NCI-H1092 (cell line): ENCODE measurements at places on chromosomes 5 and 9.

- no peak for DNase-seq
Measured at GRCh38 chr5:67617051-67617450, 420.5 kb upstream of the CD180 start.

GRCh38 chr9:18502546-18502945 is 28.6 kb downstream of the ADAMTSL1 start:
- DNase-seq = no peak

DNA sequence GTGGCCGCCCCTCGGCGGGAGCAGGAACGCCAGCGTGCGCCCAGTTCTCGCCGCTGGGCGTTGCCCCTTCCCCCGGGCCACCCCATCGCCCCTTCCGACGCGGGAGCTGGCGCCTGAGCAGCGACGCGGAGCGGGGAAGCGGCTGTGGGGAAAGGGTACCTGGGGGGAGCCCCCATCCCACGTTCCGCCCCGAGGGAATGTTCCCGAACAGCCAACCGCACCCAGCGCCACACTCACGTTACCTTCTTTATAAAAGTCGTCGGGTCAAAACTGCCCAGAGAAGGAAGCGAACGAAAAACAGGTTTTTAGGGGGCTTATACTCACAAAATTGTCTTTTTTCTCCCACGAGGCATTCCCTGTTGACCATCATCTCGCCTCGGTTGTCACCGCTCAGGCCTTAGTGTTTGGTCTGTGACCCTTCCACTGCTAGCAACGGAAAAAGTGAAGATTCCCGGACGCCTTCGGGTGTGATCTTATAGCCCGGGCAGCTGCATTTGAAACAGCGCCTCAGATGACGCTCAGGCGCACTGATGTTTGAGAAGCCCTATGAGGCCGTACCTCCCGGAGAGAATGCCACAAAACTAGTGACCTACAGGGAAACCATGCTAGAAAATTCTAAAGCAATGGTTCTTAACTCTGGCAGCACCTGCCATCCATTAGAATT is 475 bp upstream of the GOLM1 start:
- DNase-seq = no peak

DNA sequence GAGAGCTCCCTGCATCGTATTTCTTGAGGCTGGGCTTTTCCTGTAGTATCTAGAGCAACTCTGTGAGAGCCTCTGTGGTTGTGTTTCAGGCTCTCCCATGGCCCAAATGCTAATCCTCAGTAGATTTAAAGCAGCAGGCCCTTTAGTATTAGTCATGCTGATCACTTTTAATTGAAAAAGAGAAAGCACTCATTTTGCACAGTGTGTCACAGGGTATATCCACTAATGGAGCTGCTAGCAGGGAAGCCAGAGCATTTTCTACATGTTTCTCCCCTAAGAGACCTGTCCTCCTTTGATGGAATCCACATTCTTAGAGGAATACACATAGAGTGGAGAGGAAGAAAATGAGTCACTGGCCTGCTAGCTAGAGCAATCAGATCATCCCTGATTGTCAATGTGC is 348.5 kb downstream of the TMEM232 start:
- no peak for DNase-seq

- no peak for DNase-seq
Measured at GRCh38 chr5:32836176-32836575, 125.1 kb downstream of the NPR3 start.

GRCh38 chr5:137629646-137630045 is 106.2 kb downstream of the KLHL3 start:
- no peak for DNase-seq

DNA sequence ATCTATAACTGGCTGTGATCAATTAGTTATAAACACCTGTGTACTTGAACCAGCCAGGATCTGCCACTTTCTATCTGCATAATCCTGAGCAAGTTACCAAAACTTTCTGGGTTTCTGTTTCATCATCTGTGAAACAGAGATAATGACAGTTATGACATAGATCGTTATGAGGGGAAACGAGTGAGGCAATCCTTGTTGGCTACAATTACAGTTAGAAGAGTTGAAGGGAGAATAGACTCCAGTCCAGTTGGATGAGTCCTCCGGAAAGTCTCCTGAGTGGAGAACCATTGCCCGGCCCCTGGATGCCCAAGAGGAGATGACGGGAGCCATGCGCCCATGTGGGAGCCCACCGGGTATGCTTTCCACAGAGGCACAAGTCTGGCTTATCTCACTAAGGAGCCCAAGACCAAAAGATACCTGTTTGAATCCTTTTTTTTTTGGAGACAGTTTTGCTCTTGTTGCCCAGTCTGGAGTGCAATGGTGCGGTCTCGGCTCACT is 4.5 kb downstream of the PDE6A start:
- DNase-seq = no peak

DNA sequence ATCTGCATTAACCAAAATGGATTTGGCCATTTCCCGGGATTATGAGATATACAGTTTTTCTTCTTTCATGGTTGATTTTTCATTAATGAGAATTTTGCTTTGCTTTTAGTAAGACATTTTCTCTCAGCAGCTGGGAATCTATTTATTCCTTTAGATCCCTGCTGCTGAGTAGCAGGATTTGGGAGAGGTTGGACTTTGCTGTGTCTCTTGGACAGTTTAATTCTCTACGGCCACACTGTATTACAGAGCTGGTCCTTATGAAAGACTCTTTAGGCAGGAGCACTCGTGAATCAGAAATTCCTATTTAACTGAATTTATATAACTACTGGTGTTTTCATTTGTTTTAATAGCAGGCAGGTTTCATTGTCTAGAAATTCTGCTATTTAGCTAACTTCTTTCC is 1.6 kb downstream of the UNC13B start:
- DNase-seq = no peak

DNA sequence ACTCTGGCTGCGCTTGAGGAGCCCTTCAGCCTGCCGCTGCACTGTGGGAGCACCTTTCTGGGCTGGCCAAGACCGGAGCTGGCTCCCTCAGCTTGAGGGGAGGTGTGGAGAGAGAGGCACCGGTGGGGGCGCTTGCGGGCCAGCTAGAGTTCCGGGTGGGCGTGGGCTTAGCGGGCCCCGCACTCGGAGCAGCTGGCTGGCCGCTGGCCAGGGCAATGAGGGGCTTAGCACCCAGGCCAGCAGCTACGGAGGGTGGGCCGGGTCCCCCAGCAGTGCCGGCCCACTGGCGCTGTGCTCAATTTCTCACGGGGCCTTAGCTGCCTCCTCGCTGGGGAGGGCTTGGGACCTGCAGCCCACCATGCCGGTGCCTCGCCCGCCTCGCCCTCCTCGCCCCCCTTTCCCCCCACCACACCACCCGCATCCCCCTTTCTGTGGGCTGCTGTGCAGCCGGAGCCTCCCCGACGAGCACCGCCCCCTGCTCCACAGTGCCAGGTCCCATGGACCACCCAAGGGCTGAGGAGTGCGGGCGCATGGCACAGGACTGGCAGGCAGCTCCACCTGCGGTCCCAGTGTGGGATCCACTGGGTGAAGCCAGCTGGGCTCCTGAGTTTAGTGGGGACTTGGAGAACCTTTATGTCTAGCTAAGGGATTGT is 954.5 kb downstream of the DTWD2 start:
- DNase-seq = no peak

GRCh38 chr5:117947836-117948235 is 1040.5 kb downstream of the DTWD2 start:
- no peak for DNase-seq

GRCh38 chr9:3189113-3189861 is 336.5 kb downstream of the RFX3 start:
- no peak for DNase-seq

GRCh38 chr5:88674356-88675167 is 208.4 kb downstream of the MEF2C start:
- DNase-seq = peak; percentile 47

DNA sequence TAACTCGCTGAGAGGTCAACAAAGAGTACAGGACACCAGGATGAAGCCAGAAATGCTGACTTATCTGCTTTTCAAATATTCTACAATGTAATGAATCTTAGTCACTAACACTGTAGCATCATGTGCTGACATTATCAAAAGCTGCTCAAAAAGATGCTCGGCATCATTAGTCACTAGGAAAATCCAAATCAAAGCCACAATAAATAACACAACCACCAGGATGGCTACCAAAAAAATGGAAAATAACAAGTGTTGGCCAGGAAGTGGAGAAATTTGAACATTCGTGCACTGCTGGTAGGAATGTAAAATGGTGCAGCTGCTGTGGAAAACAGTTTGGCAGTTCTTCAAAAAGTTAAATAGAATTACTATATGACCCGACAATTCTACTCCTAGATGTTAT is 269.1 kb downstream of the GLIS3 start:
- DNase-seq = no peak

DNA sequence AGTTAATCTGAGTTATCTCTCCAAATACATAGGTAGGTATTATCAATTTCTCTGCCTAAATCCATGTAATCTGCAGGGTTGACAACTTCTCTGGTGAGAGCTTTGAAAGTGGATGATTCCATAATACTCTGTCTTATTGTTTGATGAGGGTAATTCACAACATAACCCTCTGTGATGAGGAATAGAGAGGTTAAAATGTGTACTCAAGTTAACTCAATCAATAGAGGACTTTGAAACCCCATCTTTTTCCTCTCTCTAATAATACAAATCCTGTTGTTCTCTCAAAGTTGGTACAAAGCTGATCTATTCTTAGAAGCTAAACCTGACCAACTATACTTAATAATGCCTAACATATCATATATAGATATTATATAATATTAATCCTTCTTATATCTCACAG is 100.1 kb downstream of the PLPPR1 start:
- no peak for DNase-seq

DNA sequence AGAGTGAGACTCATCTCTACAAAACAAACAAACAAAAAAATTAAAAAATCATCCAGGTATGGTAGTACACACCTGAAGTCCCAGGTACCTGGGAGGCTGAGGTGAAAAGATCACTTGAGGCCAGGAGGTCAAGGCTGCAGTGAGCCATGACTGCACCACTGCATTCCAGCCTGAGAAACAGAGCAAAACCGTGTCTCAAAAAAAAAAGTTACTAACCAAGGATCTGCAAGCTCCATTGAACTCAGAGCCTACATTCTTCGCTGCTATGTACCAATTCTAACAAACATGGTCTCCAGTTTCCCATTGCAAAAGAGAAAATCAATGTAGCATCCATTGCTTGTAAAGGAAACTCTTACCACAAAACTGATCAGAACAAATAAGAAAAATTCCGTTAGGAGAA is 33.5 kb downstream of the MTMR12 start:
- no peak for DNase-seq

GRCh38 chr5:131211669-131212068 is 40.9 kb downstream of the LYRM7 start:
- DNase-seq = no peak

GRCh38 chr9:128124873-128125579 is 2.5 kb downstream of the PTGES2 start:
- no peak for DNase-seq

DNA sequence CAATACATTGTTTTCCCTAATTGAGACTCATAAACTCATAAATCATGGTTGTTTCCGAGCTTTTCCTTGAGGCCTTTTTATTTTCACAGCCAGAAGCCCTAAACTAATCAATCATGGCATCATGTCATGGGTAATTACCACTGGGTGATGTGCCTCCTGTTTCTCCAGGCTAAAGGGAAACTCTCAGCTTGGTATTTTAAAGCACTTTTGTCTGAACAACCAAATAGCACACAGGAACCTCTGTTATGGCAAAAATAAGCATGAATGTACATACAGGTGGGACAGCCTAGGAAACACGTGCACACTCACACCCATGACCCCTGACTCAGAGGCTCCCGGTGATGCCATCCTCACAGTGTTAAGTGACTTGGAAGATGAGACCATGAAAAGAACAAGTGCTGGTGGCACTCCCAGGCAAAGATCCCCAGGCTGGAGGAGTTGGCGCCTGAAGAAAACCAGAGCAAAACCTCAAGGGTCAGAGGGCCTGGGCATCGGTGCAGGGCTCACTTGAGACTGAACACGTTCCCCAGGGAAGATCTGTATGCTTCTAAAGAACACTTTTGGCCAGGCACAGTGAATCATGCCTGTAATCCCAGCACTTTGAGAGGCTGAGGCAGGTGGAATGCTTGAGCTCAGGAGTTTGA is 154.3 kb downstream of the ROR2 start:
- DNase-seq = no peak

DNA sequence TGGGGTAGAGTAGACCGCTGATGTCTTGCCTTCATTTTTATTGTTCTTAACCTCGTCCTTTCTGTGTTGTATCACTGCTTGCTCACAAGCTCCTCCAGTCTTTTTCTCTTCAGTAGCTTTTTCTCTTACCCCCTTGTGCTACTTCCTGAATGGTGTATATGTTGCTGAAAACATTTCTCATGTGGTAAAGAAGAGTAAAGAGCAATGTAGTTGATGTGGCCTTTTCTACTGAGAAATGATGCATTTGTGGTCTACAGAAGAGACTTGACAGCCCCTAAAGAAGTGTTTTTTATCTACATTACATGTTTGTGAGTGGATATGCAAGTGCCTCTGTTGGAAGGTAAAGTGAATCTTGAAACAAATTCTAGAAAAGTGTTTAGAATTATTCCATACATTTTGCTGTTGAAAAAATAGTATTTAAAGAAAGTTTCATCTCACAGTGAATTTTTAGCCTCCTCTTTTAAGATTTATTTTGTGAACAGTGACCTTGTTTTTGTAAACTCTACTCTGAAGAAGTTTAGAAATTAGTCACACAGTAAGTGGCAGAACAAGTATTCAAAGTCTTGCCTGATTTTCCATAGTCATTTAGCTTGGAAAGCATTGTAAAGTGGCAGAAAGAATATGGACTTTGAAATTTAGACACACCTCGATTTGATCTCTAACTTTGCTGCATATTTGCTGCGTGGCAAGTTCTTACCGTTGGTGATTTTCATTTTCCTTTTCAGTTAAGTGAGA is 17.4 kb downstream of the CDC42SE2 start:
- DNase-seq = no peak

DNA sequence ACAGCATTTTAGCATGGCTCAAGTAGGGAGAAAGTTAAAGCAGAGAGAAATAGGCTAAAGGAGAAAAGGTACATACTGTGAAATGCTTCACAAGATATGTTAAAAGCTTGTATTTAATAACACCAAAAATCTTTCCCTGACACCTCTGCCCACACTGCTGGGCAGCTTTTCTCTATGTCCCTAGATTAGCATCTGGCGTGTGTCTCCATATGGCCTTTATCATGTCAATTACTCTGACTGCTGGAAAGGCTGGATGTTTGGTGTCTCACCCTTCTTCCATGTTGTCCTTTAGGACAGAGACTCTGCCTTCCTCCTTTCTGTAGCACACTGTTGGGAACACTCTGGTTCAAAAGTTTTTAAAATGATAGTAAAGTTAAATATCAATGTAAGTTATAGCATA is 122.5 kb downstream of the OXCT1 start:
- DNase-seq = no peak

GRCh38 chr5:116032991-116033390 is 719 bp downstream of the ARL14EPL start:
- no peak for DNase-seq

GRCh38 chr5:68268852-68269130 is 53.2 kb downstream of the PIK3R1 start:
- no peak for DNase-seq

- no peak for DNase-seq
Measured at GRCh38 chr5:113194125-113194524, 217.5 kb downstream of the DCP2 start.
